Urothelium cell line (cell line): ENCODE measurements at places on chromosomes 4 and X.

DNA sequence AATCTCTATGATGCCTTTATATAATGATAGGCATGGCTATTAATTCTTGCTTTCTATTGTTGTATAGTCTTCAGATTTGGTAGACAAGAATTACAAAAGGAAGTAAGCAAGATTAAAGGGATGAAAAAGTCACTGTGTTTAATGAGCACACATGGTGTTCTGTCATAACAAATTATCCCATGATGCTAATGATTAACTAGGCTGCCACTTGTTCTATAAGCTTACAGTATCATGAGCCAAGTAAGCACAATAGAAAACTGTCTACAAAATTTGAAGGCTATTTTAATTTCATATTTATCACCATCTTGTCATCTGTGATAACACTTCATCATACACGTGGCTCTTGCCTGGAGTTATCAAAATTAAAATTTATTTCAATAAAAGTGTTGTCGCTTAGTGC is 466.7 kb downstream of the GASK1B start:
- no peak for DNase-seq

DNA sequence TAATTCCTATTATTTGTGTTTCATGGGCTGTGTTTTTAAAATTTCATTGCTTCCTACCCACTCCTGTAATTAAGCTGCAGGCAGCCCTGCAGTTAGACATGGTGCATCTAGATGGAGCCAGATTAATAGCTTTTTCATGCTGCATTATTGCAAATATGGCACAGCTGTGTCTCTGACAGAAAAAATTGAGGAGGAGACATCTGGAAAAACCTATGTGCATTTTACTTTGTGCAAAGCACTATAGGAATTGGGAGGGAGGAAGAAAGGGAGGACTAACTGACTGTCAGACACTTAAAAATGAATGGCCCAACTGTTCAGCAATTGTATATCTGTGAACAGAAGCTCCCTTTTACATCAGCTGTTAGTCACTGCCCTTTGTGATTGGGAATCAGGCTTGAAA is 8.1 kb upstream of the RPGR start:
- DNase-seq, result no peak

GRCh38 chr4:135185256-135185655 is 983.7 kb upstream of the PABPC4L start:
- no peak for DNase-seq

DNA sequence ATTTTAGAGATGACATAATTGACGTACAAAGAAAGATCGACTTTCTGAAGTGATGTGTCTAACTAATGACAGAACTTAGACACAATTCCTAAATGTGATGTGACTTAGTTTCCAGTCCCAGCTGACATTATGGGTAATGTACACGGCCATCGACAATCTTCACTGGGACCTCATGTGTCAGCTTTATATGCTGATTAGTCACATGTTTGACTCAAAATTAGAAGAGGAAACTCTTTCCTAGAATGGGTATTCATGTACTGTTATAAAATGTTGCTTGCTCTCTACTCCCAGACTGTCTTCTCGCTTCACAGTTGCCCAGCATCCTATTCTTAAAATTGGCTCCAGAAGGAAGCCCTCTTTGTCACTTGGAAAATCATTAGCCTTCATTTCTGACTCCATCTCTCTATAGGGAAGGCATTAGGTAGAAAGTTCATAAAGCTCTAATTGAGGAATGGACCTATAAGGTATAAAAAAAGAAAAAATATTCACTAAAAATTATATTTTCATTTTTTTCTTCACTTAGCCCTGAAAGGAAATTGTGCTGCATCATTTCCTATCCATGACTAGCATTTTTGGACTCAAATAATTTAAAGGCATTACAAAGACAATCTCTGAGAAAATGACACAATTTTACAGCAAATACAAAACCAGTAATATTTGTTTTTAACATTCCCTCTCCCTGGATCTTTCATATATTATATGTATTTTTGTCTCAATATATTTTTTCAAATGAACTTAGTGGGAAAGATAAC is 554.6 kb downstream of the INPP4B start:
- no peak for DNase-seq

GRCh38 chrX:25202827-25203226 is 187.1 kb upstream of the ARX start:
- no peak for DNase-seq

- DNase-seq, result no peak
Observed at GRCh38 chr4:38026158-38026740, 66.1 kb downstream of the PTTG2 start.

DNA sequence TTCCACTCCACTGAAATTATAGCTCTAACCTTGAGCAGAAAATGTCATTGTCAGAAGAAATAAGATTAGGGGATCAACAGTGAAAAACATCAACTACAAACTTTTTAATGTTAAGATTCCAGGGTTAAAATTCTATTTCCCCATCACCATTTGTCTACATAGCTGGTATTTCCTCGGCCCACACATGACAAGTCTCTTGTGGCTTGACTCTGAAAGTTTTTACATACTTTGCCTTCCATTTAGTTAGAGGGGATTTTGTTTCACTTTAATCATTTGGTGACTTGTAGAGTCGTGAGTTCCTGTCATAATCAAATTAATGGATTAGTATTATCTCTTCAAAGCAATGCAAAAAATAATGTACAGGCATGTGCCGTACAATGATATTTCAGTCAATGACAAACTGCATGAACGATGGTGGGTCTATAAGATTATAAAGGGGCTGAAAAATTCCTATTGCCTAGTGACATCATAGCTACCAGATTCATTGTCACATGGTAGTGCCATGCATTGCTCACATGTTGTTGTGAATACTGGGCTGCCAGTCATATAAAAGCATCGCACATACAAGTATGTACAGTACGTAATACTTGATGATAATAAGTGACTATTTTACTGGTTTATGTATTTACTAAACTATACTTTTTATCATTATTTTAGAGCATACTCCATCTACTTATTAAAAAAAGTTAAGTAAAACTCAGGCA is 72.0 kb downstream of the ING2 start:
- no peak for DNase-seq

DNA sequence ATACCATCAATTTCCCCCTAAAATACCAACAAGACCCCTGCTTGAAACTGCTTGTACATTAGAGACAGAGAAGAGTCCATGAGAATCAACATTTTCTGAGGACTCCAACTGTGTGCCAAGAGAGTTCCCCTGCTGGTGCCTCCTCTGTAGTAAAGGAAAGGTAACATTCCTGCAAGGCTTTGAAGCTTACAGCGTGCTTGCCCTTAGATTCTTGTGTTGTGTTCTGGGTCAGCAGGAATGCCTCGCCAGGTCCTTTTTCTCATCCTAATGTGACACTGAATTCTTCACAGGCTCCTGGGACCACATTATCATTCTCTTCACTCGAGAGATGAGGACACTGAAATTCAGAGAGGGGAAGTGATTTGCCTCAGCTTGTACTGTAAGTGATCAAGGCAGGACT is 9.7 kb upstream of the EOLA2 start:
- DNase-seq, result no peak

GRCh38 chr4:76429636-76430035 is 5.4 kb upstream of the SHROOM3 start:
- no peak for DNase-seq

DNA sequence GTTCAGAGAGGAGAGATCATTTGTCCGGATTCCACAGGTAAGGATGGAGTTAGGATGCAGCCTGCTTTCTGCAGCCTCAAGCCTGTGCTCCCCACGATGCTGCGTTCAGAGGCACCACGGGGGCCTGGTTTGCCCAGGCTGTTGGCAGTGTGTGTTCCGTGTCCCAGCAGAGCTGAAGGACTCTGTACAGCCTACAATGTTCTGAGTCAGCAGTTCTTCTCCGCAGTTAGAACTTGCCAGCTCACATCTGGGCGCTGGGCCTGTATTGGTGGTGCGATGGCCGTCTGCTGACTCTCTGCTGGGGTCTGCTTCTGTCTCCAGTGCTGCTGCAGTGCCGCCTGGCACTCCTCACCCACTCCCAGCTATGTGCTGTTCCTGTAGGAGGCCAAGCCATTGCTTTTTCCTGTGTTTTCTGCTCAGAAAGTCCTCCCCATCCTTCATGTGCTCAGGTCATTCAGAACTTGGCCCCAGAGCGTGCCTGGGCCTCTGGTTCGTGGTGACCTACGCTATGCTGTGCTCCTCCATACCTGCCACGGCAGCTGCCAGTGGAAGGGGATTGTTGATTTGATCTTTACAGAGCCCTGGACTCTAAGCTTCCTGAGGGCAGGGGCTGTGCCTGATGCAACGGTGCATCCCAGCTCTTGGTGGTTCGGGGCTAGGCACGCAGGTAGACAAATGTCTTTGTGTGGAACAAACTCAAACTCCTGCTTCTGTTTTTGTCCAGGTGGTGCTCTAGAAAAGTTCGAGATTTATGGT is 42.6 kb upstream of the TADA2B start:
- DNase-seq, result no peak

DNA sequence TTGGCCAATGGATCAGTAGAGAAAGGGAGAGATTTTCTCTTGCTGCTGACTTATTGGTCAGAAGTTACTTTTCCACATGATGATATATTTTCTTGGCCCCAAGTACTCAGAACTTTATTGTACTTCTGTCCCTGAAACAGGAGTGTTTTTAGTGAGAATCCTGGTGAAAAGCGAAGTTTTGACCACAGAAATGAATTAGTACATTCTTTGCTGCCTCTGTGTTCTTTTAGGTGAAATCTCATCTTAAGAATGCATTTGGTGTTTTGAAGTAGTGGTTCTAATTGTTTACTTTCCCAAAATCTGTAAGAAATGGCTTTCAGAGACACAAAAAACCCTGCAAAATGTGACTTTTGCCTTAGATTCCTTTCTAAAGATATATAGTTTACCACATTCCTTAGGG is 240.4 kb downstream of the FRMPD4 start:
- DNase-seq, result no peak

DNA sequence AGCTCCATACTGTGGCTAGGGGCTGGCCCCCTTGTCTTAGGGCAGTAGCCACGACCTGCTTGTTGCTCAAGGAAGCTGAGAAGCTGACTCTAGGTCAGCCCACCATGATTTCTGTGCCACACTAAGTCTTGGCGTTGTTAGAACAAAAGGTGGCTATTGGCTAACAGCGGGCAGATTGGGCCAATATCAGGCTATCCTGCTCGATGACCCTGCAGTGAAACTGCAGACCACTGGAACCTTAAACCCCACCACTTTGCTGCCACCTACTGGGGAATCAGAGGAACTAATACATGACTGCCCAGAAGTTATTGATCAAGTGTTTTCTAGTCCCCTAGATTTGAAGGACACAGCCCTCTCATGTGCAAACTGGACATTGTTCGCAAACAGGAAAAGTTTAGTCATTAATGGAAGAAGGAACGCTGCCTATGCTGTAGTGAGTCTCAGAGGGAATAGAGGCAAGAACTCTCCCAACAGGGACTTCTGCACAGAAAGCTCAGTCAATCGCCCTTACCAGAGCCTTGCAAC is 17.0 kb upstream of the PAPSS1 start:
- peak; percentile 62 for DNase-seq

DNA sequence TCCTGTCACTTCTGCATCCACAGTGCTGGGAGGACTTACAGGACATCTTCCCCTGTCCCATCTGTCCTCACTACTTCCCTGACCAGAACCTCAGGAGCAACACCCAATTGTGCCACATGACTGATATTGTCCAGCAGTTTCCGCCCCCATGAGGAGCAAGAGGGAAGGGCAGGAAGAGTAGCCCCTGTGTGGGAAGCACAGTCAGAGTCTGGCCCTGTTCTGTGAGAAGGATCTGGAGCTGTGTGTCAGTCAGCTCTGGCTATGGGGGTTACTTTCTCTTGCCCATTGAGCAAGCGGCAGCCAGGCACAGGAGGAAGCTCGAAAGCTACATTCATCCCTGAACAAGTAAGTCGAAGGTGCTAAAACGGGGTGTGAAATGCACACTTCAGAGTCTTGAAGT is 14.8 kb upstream of the TRIM60 start:
- DNase-seq, result no peak

DNA sequence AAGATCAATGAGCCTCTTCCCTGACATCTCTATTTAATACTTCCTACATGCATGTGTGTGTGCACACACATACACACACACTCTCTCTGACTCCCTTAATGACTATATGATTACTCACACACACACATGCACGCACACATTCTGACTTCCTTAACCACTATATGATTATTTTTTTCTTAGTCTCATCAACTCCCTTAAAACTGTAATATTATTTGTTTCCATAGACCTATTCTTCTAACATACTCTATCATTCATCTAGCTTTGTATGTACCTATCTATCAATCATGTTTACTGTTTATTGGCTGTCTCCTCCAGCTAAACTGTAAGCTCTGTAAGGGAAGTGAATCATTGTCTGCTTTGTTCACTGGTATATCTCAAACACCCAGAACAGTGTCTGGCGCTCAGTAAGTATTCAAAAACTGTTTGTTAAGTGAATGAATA is 236.6 kb downstream of the RASL11B start:
- DNase-seq, result no peak

DNA sequence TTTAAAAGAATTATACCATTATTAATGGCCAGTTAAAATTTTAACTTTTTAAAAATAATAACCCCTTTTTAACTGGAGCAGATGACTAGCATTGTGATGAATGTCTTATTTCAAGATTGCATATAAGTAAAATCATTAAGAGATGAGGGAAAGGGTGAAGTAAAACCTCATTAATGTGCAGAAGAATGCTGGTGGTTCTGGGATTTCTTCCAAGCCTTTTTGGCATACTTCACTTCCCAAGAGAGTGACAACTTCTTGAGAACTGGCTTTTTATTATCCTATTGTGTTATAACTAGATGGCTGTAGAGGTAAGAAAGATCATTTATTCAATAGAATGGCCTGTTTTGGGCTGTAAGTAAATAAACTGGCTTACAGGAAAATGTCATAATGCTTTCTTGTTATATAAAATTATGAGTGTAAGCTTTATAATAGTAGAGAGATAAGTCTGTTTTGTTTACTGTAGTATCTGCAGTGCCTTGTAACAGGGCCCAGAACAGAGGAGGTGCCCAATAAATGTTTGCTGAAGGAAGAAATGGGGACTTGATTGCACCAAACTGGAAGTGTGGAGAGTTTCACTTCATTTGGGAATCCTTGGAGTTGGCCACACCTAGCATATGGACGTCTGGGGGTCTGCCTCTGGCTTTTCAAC is 242.9 kb upstream of the PITX2 start:
- peak; percentile 44 for DNase-seq

GRCh38 chrX:39677978-39678791 is 419.6 kb downstream of the BCOR start:
- no peak for DNase-seq

DNA sequence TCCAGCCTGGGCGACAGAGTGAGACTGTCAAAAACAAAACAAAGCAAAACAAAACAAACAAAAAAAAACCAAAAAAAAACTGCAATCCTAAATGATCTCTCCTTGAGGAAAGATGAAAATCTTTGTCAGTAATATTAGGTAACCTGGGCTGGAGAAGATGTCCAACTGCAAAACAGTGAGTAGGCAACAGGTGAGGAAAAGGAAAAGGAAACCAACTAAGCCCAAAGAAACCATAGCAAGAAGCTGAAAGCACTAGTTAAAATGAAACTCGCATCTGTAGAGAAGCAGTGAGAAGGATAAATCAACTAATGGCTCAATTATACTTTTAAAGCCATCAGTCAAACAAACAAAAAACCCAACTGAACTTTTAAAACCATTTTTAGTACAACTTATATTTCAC is 54.2 kb downstream of the ENOX2 start:
- DNase-seq, result no peak

GRCh38 chrX:12814420-12814819 is 23.2 kb downstream of the PRPS2 start:
- peak; percentile 4 for DNase-seq

GRCh38 chr4:120454788-120455187 is 388.1 kb upstream of the MAD2L1 start:
- DNase-seq, result no peak
